ENCODE measurements at places on chromosomes 2 and 18.

- DNase-seq = no peak
These were observed 797 bp downstream of the TTC32 start for GRCh38 chr2:19900931-19901441.

- DNase-seq = no peak
These were observed 417.1 kb upstream of the CDH2 start for GRCh38 chr18:28594034-28594433.

GRCh38 chr18:79026491-79026890, 42.7 kb upstream of the ATP9B start:
- DNase-seq = no peak

DNA sequence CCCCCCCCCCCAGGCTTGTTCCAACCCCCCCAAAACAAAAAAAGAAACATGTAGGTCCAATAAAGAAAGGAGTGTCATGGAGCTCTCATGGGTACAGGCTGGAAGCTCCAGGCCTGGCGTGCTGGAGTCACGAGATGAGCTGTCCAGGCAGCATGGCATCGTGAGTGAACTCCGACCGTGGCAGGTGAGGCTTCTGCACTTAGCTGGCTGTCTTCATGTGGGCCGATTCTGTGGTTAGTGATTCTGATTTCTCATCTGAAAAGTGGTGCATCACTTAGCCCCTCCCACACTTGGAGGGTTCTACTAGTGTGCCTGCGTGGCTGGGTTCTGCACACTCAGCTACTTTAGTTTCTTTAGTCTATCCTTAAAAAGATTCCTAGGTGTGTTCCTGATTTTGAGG, 126.4 kb upstream of the MGAT5 start:
- peak; percentile 62 for DNase-seq

DNA sequence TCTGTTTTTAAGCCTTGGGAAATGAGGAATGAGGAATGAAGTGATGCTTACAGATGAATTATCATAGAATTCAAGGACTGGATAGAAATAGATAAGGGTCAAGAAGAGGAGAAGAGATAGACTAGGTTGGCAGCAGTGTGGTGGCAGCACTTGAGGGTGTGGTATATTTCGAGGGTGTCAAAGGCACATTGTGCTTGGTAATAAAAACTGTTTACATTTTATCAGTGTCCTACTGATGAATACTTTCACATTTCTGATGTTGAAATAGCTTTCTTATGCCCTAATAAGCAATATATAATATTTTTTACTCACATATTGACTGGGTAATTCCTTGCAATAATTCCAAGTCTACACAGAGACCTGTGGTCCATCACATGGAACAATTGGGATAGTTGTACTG, 3.4 kb downstream of the TFPI start:
- DNase-seq = no peak

- DNase-seq = no peak
These were observed 5.9 kb downstream of the RNF103 start for GRCh38 chr2:86617738-86618137.

- no peak for DNase-seq
These were observed 32.5 kb upstream of the FOSL2 start for GRCh38 chr2:28360058-28360717.

DNA sequence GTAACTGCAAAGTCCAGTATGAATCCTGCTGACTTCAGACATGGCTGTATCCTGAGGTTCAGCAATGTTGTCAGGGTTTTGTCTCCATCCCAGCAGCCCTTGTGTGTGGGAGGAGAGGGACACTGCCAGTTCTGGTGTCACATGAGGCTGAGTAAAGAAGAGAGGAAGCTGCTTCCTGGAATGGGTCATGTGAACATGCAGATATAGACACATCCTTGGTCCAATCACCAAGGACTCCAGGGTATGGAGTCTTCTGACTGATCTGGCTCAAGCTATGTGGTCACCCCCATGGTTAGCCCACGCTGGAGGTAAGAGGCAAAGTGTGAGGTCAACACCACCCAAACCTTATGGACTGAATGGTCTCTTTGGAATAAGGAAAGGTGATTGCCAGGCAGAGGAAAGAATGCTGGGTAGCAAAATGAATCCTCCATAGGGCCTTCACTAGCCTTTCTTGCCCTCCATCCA, 134.4 kb upstream of the SLC1A4 start:
- DNase-seq = no peak

DNA sequence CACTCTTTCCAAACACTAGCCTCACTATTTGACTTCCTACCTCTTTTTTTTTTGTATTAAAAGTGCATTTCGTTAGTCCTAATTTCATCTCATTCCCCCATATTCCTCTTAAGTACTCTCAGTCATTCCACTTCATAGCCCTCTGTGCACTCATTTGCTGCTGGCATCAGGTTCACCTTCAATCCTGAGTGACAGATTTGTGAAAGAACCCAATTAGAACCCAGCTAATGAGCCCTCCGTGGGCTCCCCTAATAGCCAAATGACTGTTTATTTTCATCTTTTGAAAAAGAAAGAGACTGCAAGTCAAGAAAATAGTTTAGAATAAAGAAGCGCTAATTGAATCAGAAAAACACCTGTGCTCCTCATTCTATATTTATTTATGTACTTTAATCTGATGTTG, 512.1 kb upstream of the LRATD1 start:
- DNase-seq = no peak

GRCh38 chr18:62438018-62438329, 84.9 kb upstream of the ZCCHC2 start:
- DNase-seq = no peak

DNA sequence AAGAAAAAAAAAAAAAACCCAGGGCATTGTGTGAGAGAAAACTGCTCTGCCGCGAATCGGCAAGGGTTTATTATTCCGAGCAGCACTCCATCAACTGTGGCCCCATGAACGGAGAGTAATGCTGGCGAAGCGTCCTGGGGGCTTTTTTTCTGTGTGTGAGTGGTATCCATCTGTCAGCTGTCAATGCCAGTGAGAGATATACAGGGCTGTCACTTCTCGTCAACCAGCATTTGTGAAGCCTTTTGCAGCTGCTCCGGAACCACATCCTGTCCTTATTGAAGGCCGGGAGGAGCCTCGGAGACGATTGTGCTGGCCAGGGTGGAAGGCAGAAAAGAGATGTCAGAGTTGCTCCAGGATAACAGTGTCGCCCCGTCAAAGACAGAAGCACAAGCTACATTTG, 356.9 kb upstream of the SMIM21 start:
- DNase-seq = no peak

GRCh38 chr18:76228716-76229115, 266.3 kb downstream of the ZNF516 start:
- no peak for DNase-seq

- DNase-seq = no peak
These were observed 25.0 kb upstream of the SLC14A2 start for GRCh38 chr18:45590036-45590886.

DNA sequence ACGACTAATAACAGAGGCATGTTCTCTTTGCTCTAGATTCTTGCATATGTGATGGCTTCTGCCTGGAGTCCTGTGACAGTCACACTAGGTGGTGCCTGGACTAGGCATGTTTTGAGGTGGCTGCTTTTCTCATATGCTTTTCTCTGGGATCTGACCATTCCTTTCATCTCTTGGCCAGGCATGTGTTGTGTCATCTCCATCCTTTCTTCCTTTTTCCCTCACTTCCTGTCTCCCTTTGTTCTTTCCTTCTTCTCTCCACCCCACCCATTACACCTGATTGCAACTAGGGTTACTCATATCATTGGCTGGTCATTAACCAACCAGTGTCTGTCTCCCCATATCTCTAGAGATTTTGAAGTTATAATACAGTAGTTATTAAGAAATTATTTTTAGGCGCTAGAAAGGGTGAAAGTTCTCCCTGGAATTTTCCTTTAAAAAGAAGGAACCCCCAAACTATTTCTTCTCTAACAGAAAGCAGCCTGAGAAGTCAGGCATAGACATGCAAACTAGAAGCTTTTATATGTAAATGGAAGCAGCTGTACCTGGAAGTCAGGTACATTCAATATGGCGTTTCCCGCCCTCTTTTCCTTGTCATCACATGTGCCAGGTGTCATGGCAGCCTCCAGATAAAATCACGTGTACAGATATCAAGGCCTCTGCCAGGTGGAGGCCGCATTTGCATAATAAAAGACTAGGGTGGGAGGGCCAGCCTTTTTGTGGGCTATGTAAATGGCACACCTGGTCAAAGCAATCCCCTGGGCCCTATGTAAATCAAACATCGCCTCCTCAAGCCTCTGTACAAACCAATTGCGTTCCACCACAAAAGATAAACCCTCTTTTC, 220.4 kb upstream of the MEX3C start:
- DNase-seq = no peak

DNA sequence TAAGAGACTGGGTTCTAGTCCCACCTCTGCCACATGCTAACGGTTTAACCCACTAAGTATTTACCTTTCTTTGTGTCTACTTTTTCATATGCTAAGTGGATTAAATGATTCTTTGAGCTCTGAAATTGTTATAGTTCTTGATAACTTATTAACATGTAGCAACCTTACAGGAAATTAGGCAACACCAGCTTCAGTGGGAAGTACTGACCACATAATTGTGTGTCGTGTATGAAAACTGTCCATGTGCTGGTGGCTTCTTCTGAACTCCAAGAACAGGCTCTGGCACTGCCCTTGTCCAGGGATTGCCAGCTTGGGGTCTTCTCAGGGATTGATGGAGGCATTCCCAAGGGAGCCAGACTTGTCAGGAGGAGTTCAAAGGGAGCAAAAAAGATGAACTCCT, 427.7 kb downstream of the TGIF1 start:
- no peak for DNase-seq

DNA sequence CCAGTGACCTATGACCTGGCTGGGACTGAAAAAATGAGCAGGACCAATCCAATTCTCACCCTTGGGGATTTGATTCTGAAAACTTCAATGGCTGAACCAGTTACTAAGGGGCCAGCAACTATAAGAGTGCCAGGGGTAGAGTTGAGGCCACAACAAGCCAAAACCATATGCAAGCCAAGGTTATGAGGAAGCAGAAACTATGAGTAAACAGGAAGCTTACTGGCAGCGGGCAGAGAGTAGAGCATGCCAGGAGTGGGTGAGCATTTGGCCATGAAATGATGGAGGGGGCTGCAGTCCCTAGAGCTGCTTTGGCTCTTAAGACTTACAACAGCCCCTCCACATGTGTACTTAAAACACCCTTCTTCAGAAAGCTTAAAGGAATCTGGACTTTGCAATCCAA, 82.4 kb downstream of the RBMS1 start:
- DNase-seq = no peak

- no peak for DNase-seq
These were observed 132.6 kb downstream of the VWC2L start for GRCh38 chr2:214543386-214543955.

DNA sequence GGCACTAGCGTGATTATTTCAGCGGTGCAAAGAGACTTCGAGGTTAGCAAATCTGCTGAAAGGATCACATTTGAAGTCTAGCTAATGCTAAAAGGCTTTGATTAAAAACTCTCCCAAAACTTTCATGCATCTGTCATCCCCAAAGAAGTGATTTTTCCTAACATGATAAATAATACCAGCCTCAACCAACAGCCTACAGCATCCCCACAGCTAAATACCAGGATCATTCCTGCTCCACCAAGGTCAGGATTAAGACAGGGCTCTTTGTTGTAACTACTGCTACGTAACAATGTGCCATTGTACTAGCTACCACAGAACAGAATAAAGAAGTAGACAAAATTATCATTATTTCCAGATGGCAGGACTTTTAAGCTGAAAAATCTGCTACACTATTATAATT, 1.6 kb downstream of the OR6B3 start:
- no peak for DNase-seq

- DNase-seq = no peak
These were observed 45.2 kb downstream of the GAREM1 start for GRCh38 chr18:32425466-32425865.

DNA sequence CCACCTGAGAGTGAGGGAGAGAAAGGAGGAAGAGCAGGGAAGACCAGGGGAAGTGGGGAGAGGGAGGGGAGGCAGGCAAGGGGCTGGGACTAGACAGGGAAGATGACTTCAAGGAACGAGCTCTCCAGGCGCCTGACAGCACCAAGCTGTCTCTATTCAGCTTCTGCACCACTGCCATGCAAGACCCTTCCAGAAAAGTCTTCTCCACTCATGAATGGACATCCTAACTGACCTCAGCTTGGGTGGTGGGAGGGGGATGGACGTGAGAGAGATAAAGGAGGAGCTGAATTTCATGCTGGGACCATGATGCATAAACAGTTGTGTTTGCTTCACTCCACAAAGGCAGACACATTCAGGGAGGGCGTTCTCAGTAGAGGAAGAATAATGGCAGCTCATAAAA, 206.4 kb upstream of the ARL4C start:
- no peak for DNase-seq

GRCh38 chr2:45681675-45682074, 30.2 kb downstream of the PRKCE start:
- DNase-seq = no peak

DNA sequence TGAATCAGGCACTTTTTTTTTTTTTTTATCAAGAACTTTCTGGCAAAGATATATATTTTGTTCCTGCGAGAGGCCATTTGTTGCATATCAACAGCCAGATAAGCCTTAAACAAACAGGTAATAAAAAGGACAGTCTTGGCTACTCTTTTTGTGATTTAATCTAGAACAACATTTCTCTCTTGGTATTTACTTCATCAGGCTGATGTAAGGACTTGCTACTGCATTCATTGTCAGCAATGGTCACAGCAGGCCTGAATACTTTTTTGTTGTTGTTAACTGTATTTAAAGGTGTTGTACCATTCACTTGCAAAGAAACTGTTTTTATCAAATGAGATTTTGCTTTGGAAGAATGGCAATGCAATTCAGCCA, 683.8 kb downstream of the IRS1 start:
- DNase-seq = no peak

DNA sequence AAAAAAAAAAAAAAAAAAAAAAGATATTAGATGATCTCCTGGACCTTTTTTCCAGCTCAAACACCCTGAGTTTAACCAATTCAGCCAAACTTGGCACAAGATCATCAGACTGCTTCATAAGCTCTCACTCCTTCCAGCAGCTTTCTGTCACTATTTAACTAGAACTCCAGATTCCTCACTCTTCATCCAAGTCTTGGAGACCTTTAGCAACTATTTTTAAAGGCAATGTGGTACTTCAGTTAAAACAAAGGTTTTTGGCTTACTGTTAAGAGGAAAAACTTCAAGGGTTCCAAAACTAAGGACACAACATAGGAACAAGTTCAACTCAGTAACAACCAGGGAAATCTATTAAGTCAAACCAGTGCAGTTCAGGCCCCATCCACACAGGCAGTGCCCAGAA, 23.2 kb downstream of the LAMA1 start:
- DNase-seq = no peak

- DNase-seq = no peak
These were observed 8.6 kb upstream of the RPL37A start for GRCh38 chr2:216490061-216490460.

GRCh38 chr2:181948227-181948626, 37.4 kb upstream of the PPP1R1C start:
- DNase-seq = no peak

- DNase-seq = no peak
These were observed 24.0 kb upstream of the MYCN start for GRCh38 chr2:15916336-15916735.

DNA sequence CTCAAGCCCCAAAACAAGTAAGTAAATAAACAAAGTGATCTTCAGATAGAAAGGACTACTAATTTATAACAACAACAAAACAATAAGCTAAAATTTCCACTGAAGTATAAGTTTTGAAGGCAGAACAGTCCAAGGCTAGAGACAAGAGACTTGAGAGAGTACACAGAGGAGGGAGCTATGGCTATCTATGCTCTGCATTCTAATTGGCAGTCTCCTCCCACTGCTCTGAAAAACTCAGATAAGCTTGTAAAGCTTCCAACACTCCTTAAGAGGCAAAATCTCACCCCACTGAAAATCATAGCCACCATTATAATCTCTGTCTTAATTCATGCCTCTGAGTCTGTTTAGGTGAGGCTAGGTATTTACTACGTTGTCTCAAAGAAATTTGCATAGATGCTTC, 714.6 kb upstream of the LRATD1 start:
- DNase-seq = no peak
